ENCODE measurements at places on chromosomes 13 and 19. TPM values are rescaled to one million over a fixed set of nuclear protein-coding genes. Genes with fewer than 3 reads are reported as not detected.

GRCh38 chr13:32126278-32126677, 94.7 kb downstream of the FRY start:
- no peaks in the 10 kb centered on the region for H3K27me3 ChIP-seq
- H3K27ac ChIP-seq, result no peak overlapping the region
- no peak overlapping the region for H3K4me3 ChIP-seq

Gene RFXAP
- total RNA-seq, result 6.0 TPM

DNA sequence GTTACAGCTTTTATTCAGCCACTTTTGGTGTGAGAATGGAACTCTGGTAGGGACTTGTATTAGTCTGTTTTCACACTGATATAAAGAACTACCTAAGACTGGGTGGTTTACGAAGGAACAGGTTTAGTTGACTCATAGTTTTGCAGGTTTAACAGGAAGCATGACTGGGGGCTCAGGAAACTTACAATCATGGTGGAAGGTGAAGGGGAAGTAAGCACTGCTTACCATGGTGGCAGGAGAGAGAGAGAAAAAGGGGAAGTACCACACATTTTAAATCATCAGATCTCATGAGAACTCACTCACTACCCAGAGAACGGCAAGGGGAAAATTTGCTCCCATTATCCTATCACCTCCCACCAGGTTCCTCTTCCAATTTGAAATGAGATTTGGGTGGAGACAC, 942.2 kb downstream of the PCDH17 start:
- H3K36me3 ChIP-seq, result no peaks in the 10 kb centered on the region
- no peaks in the 10 kb centered on the region for H3K4me1 ChIP-seq
- peak; percentile 1 for DNase-seq

DNA sequence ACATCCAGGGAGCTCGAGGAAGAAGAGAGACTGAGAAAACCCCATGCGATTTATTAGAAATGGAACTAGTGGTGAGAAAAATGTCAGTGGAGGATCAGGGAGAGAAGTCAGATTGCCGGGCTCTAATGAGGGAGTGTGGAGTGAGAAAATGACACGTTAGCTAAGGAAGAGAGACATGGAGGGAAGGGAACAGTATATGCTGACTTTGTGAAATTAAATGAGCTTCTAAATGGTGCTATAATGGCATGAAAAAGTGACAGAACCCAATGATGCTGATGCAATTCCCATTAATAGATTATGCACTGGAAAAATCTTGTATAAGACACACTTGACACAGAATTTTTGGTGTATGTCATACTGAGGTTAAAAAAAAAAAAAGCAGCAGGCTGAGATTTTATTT, 112.6 kb downstream of the HSPH1 start:
- no peaks in the 10 kb centered on the region for H3K36me3 ChIP-seq
- H3K4me1 ChIP-seq, result peaks cover 29% of the 10 kb centered on the region
- DNase-seq, result no peak
- no peak overlapping the region for H3K27ac ChIP-seq

- DNase-seq, result no peak
- H3K27ac ChIP-seq, result peak overlapping the region; percentile 69
- peaks cover 48% of the 10 kb centered on the region for H3K4me1 ChIP-seq
Measured at GRCh38 chr19:4067396-4068046, 822 bp upstream of the ZBTB7A start.

GRCh38 chr13:40408602-40409001, 257.8 kb downstream of the FOXO1 start:
- DNase-seq, result no peak
- H3K4me3 ChIP-seq, result no peak overlapping the region
- H3K4me1 ChIP-seq, result no peaks in the 10 kb centered on the region

DNA sequence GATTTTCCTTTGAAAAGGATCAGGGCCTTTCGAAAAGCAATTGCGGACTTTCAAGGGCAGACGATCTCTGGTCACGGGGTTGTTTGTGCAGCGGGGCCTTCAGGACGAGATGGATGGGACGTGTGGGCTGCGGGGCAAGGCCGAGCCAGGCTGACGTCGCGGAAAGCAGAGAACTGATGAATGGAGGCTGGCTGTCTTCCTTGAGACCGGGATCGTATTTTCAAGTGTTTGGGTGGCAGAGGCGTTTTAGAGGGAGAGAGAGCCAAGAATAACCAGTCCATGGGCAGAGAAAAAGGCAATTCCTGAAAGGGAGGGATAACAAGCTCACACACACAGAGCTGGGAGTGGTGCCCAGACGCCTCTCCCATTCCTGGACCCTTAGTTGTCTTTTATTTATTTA, 138.9 kb upstream of the USP29 start:
- H3K27ac ChIP-seq, result no peak overlapping the region
- H3K4me1 ChIP-seq, result no peaks in the 10 kb centered on the region
- no peaks in the 10 kb centered on the region for H3K27me3 ChIP-seq
- no peak overlapping the region for H3K4me3 ChIP-seq
- H3K36me3 ChIP-seq, result no peaks in the 10 kb centered on the region
- no peak for DNase-seq

DNA sequence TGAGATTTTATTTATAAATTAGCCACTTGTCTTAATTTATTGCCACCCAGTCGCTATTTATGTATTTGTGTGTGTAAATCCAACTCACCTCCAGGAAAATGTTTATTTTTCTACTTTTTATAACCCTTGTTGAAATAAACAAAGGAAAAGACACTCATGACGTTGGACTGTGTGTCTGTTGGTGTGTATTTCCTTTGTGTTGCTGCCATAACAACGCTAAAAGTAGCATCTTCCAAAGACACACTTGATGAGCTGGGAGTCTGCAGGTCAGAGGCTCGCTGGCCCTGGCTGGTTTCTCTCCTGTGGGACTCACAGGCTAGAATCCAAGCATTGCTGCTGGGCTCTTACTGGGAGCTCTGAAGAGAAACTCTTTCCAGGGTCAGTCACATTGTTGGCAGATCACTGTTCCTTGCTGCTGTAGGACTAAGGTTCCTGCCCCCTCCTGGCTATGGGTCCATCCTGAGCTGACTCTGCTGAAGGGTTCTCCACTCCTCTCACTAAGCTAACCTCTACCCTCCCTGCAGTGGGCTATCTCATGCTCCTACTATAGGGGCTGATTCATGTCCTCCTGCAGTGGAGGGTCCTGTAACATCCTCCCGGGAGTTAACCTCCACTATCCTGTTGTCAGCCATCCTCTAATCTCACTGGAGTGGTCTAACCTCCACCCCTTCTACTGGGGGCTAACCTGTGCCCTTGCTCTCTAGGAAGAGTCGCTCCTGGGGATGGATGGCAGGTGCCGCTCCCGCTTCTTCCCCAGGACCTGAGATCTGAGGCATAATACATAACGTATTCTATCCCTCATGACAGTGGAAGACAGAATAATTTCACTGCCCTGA, 2.1 kb downstream of the IFNL2 start:
- H3K4me3 ChIP-seq, result no peak overlapping the region
- no peak overlapping the region for H3K27ac ChIP-seq
- no peaks in the 10 kb centered on the region for H3K36me3 ChIP-seq
- peaks cover 4% of the 10 kb centered on the region for H3K27me3 ChIP-seq

- no peak overlapping the region for H3K27ac ChIP-seq
- no peaks in the 10 kb centered on the region for H3K27me3 ChIP-seq
Measured at GRCh38 chr19:38642176-38642575, 5.3 kb upstream of the ACTN4 start.

Gene ZNF541
- total RNA-seq, result 0.81 TPM

DNA sequence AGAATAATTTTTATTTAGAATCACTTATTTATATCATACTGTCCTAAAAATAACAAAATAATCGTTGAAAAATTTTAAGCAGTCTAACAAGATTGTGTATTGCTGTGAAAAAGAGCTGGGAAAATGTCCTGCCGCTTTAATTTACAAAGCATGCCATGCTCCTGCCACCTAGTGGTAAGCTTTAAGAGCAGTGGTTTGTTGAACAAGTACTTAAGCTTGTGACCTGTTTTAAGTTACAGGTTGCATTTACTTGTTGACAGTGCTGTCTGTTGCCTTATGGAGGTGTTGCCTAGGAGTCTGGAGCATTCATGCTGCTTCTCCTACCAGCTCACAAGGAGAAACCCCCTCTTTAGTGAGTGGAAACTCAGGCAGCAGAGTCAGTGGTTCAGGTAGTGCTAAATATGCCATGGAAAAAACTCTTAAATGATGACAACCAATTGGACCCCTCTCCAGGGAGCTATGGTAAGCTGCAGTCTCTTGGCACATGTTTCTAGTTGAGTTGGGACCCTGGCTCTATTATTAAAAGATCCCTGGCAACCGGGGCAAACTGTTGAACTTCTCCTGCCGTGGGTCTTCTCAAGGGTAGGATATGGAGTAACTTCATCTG, 68.4 kb downstream of the SPATA13 start:
- peaks cover 18% of the 10 kb centered on the region for H3K4me1 ChIP-seq
- no peaks in the 10 kb centered on the region for H3K27me3 ChIP-seq
- DNase-seq, result no peak
- H3K27ac ChIP-seq, result no peak overlapping the region

DNA sequence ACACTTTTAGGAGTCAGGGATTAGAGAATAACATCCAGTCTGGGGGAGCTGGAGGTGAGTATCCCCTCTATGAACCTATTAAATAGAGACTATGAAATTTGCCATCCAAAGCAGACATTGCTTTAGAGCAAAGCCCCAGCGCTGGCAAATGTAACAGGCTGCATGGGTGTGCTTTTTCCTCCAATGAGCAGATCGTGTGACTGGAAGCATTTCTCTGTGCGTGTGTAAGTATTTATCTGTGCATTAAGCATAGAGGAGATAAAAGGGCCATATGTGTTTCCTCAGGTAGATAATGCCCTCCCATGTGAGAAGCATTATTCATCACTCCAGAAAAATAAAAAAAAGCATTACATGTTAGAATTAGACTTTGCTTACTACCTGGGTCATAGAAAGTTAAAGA, 924 bp downstream of the TNFSF13B start:
- no peaks in the 10 kb centered on the region for H3K27me3 ChIP-seq
- H3K27ac ChIP-seq, result peak overlapping the region; percentile 29
- no peak for DNase-seq
- H3K36me3 ChIP-seq, result no peaks in the 10 kb centered on the region
- H3K4me3 ChIP-seq, result peak overlapping the region; percentile 64

GRCh38 chr13:93745884-93746283, 519.3 kb downstream of the GPC6 start:
- no peak for DNase-seq
- H3K27me3 ChIP-seq, result no peaks in the 10 kb centered on the region
- H3K4me3 ChIP-seq, result no peak overlapping the region

Gene OLFM2
- total RNA-seq, result 4.1 TPM

Gene U2AF1L4
- 85.8 TPM for total RNA-seq

Gene IZUMO2
- total RNA-seq, result not detected

DNA sequence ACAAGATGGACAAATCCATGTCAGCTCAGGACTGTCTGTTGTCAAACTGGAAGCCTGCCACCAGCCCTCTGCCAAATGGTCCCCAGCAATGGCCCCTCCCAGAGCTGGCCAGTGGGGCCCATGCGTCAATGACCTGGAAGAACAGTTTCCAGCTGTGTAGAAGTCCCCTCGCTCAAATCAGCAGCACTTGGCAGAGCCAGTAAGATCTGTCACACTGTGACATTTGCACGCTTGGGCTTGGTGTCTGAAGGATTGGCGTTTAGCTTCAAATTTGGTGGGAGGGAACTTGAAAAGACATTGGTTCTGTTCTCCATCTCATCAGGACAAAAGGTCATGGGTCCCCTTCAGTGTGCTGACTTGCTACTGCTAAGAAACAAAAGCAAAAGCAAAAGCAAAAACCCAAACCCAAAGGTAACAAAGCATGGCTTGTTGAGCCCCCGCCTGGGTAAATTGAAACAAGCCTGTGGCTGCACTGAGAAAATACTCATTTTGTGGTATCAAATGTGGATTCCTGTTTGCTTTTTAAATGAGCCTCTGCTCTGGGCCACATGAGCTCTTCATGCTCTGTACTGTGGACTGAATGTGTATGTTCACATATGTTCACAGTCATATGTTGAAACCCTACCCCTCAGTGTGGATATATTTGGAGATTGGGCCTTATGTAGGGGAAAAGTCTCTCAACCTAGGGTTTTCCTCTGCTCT, 253.6 kb upstream of the MAB21L1 start:
- H3K27ac ChIP-seq, result no peak overlapping the region
- H3K4me1 ChIP-seq, result no peaks in the 10 kb centered on the region
- no peak for DNase-seq

- H3K27ac ChIP-seq, result no peak overlapping the region
- H3K36me3 ChIP-seq, result no peaks in the 10 kb centered on the region
- no peaks in the 10 kb centered on the region for H3K4me1 ChIP-seq
- no peak overlapping the region for H3K4me3 ChIP-seq
Measured at GRCh38 chr13:37107456-37107855, 2.0 kb upstream of the CSNK1A1L start.

Gene ZSCAN5A
- 3.3 TPM for total RNA-seq

- no peak for DNase-seq
- H3K27me3 ChIP-seq, result no peaks in the 10 kb centered on the region
- no peak overlapping the region for H3K4me3 ChIP-seq
- H3K36me3 ChIP-seq, result no peaks in the 10 kb centered on the region
Measured at GRCh38 chr13:99005609-99006008, 27.7 kb upstream of the DOCK9 start.

Gene LRRC4B
- not detected for total RNA-seq

DNA sequence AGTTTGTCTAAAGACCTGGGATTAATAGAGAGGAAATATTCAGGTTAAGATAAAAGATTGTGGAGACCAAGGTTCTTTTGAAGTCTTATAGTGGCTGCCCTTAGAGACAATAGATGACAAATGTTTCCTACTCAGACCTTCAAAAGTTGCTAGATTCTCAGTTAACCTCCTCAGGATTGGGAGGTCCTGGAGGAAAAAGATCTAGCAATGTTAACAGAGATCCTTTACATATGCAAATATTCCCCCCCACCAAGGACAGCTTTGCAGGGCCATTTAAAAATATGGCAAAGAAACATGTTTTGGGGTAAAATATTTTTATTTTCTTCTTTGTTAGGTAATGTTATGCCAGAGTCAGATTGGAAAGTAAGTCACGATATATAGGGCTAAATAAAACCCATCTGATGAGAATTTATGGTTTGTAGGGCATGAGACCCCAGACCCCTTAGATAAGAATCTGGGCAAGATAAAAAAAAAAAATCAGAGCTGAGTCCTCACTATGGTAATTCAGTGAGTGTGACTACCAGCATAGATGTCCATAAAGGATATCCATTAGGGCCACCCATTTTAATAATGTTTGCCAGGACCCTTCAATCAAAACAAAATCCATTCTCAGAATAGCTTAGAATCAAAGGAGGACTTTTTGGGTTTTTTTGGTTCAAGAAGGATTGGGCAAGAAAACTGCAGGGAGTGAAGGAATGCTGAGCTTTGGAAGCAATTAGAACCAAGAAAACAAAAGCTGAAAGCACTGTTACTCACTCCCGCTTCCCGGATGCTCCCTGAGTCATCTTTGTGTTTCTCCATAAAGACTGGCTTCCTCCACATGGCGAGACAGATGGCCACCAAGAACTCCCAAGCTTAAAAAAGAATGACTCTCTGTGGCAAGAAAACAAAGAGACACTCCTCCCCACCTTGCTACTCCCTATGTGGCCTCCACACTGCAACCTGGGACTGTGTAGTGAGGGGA, 28.2 kb downstream of the VSTM1 start:
- no peak for DNase-seq
- no peaks in the 10 kb centered on the region for H3K4me1 ChIP-seq
- no peaks in the 10 kb centered on the region for H3K36me3 ChIP-seq
